GM20000 (cell line): ENCODE measurements at places on chromosomes 12 and 14.

- DNase-seq = peak; percentile 38
Measured at GRCh38 chr14:92728759-92729364, 19.6 kb downstream of the LGMN start.

- DNase-seq = no peak
Measured at GRCh38 chr12:116722245-116722644, 15.6 kb downstream of the SPRING1 start.

DNA sequence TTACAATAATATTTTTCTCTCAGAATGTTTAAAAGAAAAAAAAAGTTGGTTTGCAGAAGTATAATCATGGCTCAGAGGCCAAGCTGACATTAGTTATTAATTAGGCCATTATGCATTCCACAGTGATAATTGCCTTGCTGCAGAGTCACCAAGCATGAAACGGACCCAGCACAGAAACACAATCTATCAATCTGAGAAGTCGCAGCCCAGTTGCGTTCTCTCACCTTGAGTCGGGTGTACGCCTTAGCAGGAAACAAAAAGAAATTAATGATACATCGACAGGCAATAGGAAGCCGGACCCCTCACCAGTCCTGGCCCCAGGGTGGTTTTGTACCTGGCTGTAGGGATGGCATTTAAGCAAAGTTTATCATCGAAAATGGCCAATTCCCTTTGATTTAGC lies 129.7 kb downstream of the PHETA1 start:
- DNase-seq = no peak

DNA sequence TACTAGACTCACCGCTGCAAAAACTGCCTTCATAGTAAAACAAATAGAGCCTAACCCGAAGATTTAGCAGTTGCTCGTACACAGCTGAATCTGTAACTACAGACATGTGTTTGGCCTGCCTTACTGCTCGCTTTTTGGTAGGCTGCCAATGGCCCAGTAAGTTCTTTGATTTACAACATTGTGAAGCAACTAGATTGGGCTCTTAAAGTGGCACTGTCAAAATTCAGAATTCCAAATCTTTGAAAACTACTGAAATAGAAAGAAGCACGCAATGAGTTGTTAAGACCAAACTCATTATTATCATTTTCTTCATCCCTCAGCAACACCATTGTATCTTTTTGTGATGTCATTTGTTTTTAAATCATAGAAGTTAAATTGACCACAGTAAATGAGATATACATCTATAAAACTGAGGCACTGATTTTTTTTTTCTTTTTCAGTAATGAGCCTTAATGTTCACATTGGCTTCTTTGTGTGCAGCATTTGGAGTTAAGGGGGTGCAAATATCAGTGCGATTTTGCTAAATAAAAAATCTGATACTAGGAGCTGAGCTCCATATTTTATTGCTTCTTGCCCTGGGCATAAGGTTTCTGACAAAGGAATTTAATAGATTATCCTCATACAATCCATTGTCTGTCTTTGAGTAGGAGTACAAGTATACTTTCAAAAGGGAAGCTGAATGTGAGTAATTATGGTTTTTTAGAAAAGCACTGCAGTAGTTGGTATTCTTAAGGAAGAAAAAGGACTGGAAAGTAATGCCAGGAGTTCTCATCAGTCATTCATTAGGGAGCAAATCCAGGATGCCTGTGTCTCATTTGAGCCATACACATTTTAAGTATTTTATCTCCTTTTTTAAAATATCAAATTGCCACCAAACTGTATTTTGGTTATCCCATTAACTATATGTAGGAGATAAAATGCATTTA lies 138.5 kb downstream of the KICS2 start:
- DNase-seq = no peak

DNA sequence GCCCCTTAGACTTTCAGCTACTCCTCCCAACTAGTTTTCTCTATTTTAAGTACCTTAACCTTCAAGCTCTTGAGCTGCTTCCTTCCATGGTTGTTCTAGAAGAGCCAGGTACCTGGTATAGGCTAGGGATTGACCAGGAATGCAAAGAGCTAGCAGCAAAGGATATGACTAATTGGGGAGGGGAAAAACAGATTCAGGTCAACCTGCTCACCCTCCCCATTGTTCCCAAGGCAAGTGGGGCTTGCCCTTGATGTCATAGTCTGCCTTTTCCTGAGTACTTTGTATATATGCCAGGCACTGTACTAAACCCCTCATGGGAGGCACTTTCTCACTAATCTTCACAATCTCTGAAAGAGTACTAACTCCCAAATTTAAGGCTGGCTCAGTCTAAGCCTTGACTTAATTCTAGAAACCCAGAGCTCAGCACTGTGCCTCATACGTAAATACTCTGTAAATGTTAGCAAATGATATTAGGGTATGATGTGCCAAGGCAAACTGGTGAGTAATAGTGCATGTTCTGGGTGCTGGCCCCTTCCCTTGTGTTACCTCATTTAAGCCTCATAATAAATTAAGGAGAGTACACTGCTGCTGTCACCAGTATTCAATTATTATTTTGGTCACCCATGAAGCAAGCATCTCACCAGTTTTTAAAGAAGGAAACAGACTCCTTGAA lies 42.2 kb downstream of the SUDS3 start:
- no peak for DNase-seq
